ENCODE measurements at places on chromosomes 13 and 19. TPM values are rescaled to one million over a fixed set of nuclear protein-coding genes. Genes with fewer than 3 reads are reported as not detected.

Gene SPC24
- total RNA-seq = 68.0 TPM

Gene CFD
- total RNA-seq = 3.6 TPM

Gene SHISA7
- total RNA-seq = not detected

Gene ZBTB45
- 15.0 TPM for total RNA-seq

Gene MIA
- not detected for total RNA-seq

Gene LILRA6
- total RNA-seq = 0.33 TPM

Gene MCEMP1
- total RNA-seq = not detected

Gene MYO1F
- total RNA-seq = 250 TPM

Gene SLC10A2
- not detected for total RNA-seq
